ENCODE measurements at places on chromosomes 2 and 18.

DNA sequence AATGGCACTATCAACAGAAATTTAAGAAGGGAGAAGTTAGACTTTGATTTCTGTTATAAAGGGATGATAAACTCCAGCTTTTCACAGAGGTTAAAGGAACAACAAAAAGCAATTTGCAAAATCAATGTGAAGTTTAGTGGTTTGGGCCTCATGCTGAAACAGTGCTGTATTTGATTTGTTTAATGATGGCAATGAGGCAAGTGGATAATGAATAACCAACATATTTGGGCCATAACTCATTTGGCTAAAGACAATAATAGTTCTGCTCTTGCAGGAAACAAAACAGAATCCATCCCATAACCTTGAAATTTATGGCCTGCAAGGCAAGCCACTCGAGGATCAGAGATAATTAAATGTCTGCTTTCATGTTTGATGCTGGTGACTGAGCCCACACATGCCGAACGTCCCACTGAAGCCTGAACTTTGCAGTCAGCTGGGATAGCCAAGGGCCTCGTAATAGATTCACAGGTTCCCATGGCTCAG, 56.5 kb downstream of the TPGS2 start:
- no peak for DNase-seq

DNA sequence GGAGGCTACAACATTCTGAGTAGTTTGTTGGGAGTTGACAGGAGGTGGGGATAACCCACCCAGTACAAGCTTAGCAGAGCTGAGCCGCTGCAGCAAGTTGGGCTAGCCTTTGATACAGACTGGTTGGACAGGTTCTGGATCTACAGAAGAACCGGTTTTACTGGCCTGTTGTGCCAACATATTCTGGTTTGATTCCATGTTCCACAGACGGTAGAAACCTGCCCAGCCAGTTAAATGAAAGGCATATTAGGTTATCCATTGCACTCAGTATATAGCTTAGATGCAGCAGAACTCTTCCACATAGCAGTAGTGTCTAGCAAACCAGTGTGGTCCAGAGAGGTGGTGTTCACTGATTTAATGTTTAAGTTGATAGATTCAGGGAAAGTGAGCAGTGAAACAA, 19.3 kb upstream of the RBBP8 start:
- DNase-seq, result peak; percentile 57

DNA sequence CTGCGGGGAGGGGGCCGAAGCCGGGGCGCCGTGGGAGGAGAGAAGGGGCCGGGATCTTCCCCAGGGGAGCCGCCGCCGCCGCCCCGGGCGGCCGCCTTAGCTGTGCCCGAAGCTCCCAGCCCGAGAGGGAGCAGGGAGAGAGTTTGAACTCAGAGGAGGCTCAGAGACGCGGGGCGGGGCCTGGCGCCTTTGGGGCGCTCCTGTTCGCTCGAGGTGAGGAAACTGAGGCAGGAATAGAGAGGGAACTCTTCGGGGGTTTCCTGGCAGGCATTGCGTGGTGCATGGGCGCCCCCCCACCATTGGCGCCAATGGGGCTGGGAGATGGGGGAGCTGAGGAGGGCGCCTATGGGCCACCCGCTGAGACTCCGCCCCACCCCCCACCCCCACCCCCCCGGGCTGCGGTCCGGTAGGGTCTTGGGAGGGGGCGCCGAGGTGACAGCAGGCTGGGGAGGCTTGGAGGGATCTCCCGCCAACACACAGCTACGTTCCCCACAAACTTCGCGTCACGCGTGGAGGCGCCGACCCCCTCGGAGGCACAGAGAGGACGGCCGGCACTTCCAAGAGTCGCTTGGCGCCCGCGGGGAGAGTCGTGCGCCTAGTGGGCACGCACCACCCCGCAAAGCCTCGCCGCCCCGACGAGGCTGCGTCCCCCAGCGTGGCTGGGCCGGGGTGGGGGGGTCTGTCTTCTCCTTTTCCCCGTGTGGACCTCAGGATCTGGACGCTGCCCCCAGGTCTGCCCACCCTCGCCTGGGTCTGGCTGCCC, 680 bp downstream of the CTDSP1 start:
- DNase-seq, result peak; percentile 58

GRCh38 chr2:16094811-16095210, 154.5 kb downstream of the MYCN start:
- no peak for DNase-seq

DNA sequence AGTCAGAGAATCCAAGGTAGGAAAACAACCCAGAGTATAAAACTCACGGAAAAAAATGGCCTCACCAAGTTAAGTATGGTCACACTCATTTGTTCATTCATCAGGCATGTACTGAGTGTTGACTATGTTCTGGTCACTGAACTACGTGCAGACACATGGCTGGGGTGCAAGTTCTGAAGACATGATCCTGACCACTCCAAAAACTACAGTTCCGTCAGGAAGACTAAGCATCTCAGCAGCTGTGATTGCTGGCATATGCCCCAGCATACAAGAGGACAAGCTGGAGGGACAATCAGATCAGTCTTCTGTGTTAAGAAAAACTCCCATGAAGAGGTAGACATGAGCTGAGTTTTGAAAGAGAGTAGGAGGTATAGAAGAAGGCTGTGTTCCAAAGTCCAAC, 72.8 kb downstream of the TCF4 start:
- DNase-seq, result no peak

- no peak for DNase-seq
These were observed 109.3 kb upstream of the ANKRD30BL start for GRCh38 chr2:132270981-132271546.

GRCh38 chr2:63853527-63854310, 12.0 kb downstream of the UGP2 start:
- DNase-seq, result no peak

DNA sequence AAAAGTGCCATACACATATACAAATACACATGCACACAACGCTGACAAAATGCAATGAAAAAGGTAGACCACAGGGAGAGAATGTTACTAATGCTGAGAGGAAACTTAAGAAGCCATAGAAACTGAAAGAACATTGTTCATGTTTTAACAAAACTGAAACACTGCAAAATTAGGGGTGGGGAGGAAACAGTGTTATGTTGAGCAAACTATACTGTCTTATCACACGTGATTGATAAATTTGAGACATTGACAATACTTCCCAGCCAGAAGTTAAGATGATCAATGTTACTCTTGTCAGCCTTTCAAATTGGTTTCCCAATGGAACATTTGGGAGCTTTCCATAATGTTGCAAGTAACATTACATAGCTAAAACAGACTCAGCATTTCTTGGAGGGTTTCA, 165.5 kb downstream of the L3MBTL4 start:
- DNase-seq, result no peak

GRCh38 chr2:189658306-189659212, 2.7 kb upstream of the ASNSD1 start:
- DNase-seq, result no peak

- DNase-seq, result no peak
These were observed 52.2 kb upstream of the PAX3 start for GRCh38 chr2:222351035-222351434.

- DNase-seq, result no peak
These were observed 3.4 kb upstream of the ASNSD1 start for GRCh38 chr2:189657867-189658266.

DNA sequence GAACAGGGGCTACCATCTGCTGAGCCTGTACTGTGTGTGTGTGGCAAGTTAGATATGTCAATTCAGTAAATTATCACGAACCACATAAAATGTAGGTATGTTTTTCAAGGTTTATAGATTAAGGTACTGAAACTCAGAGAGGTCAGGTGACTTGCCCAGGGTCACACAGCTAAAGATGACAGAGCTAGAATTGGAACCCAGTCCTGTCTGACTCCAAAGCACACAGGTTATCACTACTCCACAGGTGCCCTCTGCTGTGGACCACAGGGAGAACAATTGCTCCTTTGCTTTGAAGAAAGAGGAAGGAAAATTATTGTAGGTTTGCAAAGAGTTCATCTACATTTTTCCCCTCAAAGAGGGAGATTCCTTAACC, 229.7 kb upstream of the AGAP1 start:
- DNase-seq, result no peak

DNA sequence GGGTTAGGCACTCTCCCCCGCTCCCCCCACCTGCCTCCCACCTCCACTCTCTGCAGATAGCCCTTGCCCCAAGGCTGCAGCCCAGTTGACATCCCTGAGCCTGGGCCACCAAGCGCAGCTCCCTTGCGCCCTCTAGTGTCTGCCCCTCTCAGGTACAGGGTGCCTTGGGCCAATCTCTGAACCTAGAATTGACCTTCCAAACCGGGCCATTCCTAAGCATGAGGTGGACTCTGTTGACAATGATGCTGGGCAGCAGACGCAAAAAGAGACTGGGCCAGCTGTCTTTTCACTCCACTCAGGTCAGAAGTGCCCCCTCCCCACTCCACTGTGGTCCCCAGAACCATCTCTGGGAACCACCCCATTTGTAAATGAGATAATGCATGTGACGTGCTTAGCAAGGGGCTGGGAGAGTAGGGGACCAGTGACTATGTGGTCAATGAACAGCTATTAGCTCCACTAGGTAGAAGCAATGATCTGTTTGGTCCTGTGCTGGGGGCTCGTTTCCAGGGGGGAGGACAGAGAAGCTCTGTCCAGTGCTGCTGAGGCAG, 43.3 kb upstream of the PLB1 start:
- peak; percentile 88 for DNase-seq

DNA sequence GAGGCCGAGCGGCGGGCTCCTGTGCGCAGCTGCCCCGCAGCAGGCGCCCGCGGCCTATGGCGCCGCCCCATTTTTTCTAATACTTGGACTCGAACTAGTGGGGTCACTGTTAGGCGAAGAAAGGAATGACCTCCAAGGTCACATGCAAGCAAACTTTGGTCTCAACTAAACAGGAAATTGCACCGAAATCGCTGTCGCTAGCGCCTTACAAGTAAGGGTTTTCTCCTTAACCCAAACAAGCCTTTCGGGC, 339 bp downstream of the ACAA2 start:
- DNase-seq, result peak; percentile 21

DNA sequence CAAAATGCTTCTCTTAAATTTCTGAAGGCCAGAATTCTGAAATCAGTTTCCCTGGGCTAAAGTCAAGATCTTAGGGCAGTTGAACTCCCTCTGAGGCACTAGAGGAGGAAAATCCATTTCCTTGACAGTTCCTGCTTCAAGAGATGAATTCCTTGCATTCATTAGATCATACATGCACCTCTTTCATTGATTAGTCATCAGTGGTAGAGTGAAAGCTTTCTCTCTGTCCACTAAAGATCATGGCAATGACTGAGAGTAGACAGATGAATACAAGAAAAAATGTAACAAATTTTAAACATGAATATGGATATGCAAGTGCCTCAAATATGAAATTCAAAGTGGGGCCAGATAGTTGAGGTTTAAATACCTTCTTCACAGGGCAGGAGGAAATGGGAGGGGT, 693.4 kb upstream of the TMEFF2 start:
- no peak for DNase-seq
